ENCODE measurements at places on chromosomes 6 and 20. TPM values are rescaled to one million over a fixed set of nuclear protein-coding genes. Genes with fewer than 3 reads are reported as not detected.

Gene OR2J3
- total RNA-seq = not detected

Gene CFB
- total RNA-seq = 69.1 TPM

Gene PPP1R3G
- 0.17 TPM for total RNA-seq

- H3K36me3 ChIP-seq = no peaks in the 10 kb centered on the region
- DNase-seq = peak; percentile 29
- no peaks in the 10 kb centered on the region for H3K27me3 ChIP-seq
- H3K4me1 ChIP-seq = no peaks in the 10 kb centered on the region
- no peak overlapping the region for H3K4me3 ChIP-seq
- H3K27ac ChIP-seq = no peak overlapping the region
Observed at GRCh38 chr6:41021832-41022231, 17.2 kb downstream of the UNC5CL start.

- H3K27me3 ChIP-seq = no peaks in the 10 kb centered on the region
- no peaks in the 10 kb centered on the region for H3K4me1 ChIP-seq
- no peaks in the 10 kb centered on the region for H3K36me3 ChIP-seq
Observed at GRCh38 chr6:80622641-80623040, 516.2 kb downstream of the BCKDHB start.

GRCh38 chr6:54289426-54289825 lies 18.8 kb upstream of the TINAG start:
- DNase-seq = no peak
- H3K4me3 ChIP-seq = no peak overlapping the region
- H3K36me3 ChIP-seq = no peaks in the 10 kb centered on the region
- H3K4me1 ChIP-seq = no peaks in the 10 kb centered on the region
- no peak overlapping the region for H3K27ac ChIP-seq

DNA sequence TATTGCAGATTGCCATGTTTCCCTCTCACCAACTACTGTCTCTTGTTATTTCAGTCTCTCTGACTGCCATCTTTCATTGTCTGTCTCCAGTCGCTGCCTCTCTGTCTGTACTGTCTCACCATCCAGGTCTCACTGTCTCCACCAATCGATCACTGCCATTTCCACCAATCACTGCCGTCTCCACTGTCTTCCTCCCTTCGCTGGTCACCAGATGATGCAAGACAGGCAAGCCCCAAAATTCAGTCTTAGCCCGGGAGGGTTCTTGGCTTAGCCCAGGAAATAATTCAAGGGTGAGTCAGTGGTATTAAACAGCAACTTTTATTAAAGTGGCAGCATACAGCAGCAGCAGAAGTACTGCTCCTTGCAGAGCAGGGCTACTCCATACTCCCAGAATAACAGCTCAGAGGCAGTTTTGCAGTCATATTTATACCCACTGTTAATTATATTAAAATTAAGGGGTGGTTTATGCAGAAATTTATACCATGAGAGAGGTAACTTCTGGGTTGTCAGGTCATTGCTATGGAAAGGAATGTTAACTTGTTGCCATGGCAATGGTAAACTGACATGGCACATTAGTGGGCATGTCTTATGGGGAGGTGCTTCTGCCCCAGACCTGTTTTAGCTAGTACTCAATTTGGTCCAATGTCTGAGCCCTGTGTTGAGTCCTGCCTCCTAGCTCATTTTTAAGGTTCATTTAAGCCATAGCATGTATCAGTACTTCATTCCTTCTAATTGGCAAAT lies 23.0 kb upstream of the ECHDC1 start:
- H3K27me3 ChIP-seq = no peaks in the 10 kb centered on the region
- peak; percentile 42 for DNase-seq
- H3K4me3 ChIP-seq = no peak overlapping the region
- H3K4me1 ChIP-seq = no peaks in the 10 kb centered on the region
- no peaks in the 10 kb centered on the region for H3K36me3 ChIP-seq

GRCh38 chr6:110295451-110296165 lies 62.5 kb downstream of the METTL24 start:
- H3K27ac ChIP-seq = no peak overlapping the region
- H3K27me3 ChIP-seq = no peaks in the 10 kb centered on the region
- no peaks in the 10 kb centered on the region for H3K4me1 ChIP-seq

- H3K4me3 ChIP-seq = peak overlapping the region; percentile 30
- DNase-seq = no peak
Observed at GRCh38 chr6:7087066-7087465, 20.7 kb upstream of the RREB1 start.

DNA sequence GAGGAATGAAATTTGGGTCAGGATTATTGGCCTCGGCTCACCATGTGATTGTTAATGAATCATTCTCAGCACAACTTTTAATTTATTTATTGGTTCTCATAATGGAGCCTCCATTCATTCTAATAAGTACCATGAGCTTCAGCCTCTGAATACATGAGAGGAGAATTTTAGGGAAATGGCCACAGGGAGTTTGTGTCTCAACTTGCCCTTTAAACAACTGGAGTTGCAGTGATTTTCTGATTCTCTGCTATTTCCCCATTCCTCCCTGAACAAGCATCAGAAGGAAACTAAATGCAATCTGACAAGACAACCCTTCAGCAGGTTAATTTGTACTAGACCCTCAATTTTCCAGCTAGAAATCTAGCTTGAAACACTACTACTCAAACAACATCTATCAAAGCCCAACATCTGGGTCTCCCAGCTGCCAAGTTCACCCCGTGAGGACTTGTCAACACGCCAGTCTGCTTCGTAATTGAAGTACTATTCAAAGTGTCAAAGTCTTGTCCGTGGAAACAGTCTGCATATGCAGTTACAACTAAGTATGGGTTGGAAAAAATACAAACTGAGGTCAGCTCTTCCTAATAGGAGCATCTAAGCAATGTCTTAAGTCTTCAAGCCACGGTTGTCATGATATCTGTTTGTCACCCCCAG lies 235.4 kb downstream of the CDH4 start:
- no peaks in the 10 kb centered on the region for H3K4me1 ChIP-seq
- H3K36me3 ChIP-seq = no peaks in the 10 kb centered on the region
- no peak for DNase-seq
- no peak overlapping the region for H3K4me3 ChIP-seq
- H3K27ac ChIP-seq = no peak overlapping the region

- no peak overlapping the region for H3K27ac ChIP-seq
- peak overlapping the region; percentile 39 for H3K4me3 ChIP-seq
- no peaks in the 10 kb centered on the region for H3K4me1 ChIP-seq
- H3K36me3 ChIP-seq = peaks cover 3% of the 10 kb centered on the region
Observed at GRCh38 chr6:30075790-30076732, 492 bp upstream of the RNF39 start.

- H3K36me3 ChIP-seq = peaks cover 94% of the 10 kb centered on the region
- H3K27me3 ChIP-seq = no peaks in the 10 kb centered on the region
- no peak for DNase-seq
- no peaks in the 10 kb centered on the region for H3K4me1 ChIP-seq
- no peak overlapping the region for H3K4me3 ChIP-seq
- H3K27ac ChIP-seq = no peak overlapping the region
Observed at GRCh38 chr6:110999634-111000270, 17.9 kb downstream of the RPF2 start.

GRCh38 chr20:31818376-31818908 lies 714 bp upstream of the MYLK2 start:
- H3K36me3 ChIP-seq = no peaks in the 10 kb centered on the region
- no peak overlapping the region for H3K27ac ChIP-seq
- H3K4me1 ChIP-seq = peaks cover 16% of the 10 kb centered on the region

DNA sequence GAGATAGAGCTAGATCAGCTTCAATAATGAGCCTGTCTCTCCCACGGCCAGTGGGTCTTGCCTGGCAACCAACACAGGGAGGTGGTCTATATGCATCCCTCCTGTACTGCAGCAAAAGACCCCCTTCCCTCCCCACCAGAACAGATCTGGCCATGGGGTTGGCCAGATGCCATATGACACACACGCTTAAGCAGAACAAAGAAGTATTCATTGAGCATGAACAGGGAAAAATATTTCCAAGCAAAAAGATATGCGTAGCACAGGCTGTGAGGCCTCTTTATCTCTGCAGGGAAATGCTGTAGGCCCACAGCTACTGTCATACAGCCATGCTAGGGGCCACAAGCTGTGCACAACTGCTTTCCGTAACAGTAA lies 73.4 kb upstream of the NRSN1 start:
- H3K27ac ChIP-seq = no peak overlapping the region
- H3K36me3 ChIP-seq = no peaks in the 10 kb centered on the region
- no peak for DNase-seq
- no peaks in the 10 kb centered on the region for H3K27me3 ChIP-seq
- no peaks in the 10 kb centered on the region for H3K4me1 ChIP-seq
- no peak overlapping the region for H3K4me3 ChIP-seq

GRCh38 chr6:2510316-2510715 lies 240.4 kb downstream of the MYLK4 start:
- no peak overlapping the region for H3K27ac ChIP-seq
- no peaks in the 10 kb centered on the region for H3K36me3 ChIP-seq
- H3K4me1 ChIP-seq = peaks cover 13% of the 10 kb centered on the region
- no peak overlapping the region for H3K4me3 ChIP-seq
- H3K27me3 ChIP-seq = no peaks in the 10 kb centered on the region
- DNase-seq = no peak

DNA sequence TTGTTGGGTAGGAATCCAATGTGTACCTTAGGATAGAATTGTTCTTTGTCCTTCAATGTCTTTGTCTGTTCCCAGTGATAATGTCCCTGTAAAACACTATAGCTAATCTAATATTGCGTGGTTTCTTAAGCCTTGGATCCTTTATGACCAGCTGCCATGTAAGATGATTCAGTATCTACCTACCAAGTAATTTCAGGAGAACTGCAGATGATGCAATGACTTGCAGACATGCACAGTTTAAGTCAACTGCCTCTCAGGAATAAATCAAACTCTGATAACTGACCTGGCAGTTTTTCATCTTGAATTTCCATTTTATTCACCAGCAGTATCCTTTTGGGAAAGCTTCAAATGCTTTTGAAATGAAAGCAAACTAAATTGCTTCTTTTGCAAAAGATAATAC lies 157.8 kb downstream of the TPBG start:
- H3K4me1 ChIP-seq = no peaks in the 10 kb centered on the region
- H3K4me3 ChIP-seq = no peak overlapping the region
- no peak overlapping the region for H3K27ac ChIP-seq
- no peaks in the 10 kb centered on the region for H3K27me3 ChIP-seq

DNA sequence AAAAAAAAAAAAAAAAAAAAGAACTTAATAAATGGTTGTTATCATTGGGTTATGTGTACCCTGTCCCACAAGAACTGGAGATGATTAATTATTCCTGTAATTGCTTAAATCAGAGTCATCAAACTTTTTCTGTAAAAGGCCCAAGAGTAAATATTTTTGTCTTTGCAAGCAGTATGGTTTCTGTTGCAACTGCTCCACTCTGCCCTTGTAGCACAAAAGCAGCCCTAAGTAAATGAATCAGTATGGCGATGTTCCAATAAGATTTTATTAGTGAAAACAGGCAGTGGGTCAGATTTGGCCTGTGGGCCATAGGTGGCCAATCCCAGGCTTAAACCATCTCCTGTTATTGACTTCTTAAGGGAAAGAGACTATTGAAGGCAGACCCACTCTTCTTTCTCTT lies 252.7 kb downstream of the TSHZ2 start:
- H3K4me3 ChIP-seq = no peak overlapping the region
- H3K27me3 ChIP-seq = no peaks in the 10 kb centered on the region
- no peaks in the 10 kb centered on the region for H3K4me1 ChIP-seq

DNA sequence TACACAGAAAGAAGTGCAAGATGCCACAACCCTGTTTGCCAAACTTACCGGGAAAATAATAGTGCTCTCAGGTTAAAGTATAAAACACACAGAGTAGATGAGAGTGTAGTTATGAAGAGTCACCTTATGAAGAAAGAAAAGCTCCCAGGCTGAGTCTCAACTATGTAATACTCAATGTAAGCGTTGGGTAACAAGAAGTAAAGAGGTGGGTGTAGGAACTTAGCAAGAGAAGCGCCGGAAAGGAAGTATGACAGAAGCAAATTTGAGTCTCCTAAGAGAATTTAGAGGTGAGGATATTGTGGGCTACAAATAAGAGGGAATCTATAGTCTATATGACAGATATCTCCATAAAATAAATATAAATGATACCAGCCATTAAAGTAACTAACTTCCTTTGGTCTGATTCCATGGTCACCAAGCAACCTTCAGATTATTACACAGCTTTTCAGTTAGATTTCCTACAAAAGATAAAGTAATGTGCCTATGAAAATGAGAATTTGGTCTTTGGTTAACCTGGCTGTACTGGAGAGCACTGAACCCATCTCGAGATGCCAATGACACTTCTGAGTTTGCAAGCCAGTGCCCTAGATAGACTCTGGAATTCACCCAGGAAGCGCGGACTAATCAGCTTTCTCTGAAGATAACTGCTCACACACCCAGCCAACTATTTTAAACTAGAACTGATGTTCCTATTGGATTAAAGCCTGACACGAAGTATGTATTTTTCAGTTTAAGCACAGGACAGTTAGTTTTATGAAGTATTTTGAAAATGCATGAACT lies 1.8 kb downstream of the TUBE1 start:
- no peaks in the 10 kb centered on the region for H3K36me3 ChIP-seq
- peaks cover 15% of the 10 kb centered on the region for H3K4me1 ChIP-seq
- H3K27me3 ChIP-seq = no peaks in the 10 kb centered on the region
- DNase-seq = no peak

- no peaks in the 10 kb centered on the region for H3K27me3 ChIP-seq
- H3K27ac ChIP-seq = no peak overlapping the region
- H3K36me3 ChIP-seq = no peaks in the 10 kb centered on the region
Observed at GRCh38 chr6:43718387-43719105, 31.0 kb upstream of the MRPS18A start.

GRCh38 chr6:42338744-42339222 lies 112.9 kb downstream of the TRERF1 start:
- H3K27me3 ChIP-seq = no peaks in the 10 kb centered on the region
- H3K27ac ChIP-seq = no peak overlapping the region
- H3K4me1 ChIP-seq = peaks cover 21% of the 10 kb centered on the region
- H3K4me3 ChIP-seq = no peak overlapping the region
- no peaks in the 10 kb centered on the region for H3K36me3 ChIP-seq

DNA sequence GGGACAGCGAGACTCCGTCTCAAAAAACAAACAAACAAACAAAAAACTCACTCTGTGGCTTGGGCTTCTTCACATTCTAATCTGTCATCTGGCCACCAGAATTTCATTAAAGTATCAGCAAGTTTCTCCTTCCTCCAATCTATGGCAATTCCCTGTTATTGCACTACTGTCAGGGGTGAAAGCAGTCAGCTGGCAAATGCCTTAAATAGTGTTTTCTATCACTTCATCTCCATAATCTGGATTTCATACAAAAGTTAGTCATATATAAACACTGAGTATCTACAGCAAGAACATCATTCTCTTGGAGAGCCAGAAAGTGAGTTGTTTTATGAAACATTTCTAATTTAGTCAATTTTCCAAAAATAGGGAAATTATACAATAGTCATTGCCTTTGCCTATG lies 56.1 kb downstream of the PHACTR3 start:
- DNase-seq = peak; percentile 84
- H3K4me3 ChIP-seq = no peak overlapping the region
- H3K4me1 ChIP-seq = no peaks in the 10 kb centered on the region
- H3K36me3 ChIP-seq = no peaks in the 10 kb centered on the region
- H3K27ac ChIP-seq = no peak overlapping the region

All from left lung (tissue), 14 donors.